Naive thymus-derived CD8-positive, alpha-beta T cell (primary cell): ENCODE measurements at places on chromosomes 4 and X.

GRCh38 chr4:40256329-40256728 is 59.5 kb downstream of the RHOH start:
- DNase-seq: no peak

DNA sequence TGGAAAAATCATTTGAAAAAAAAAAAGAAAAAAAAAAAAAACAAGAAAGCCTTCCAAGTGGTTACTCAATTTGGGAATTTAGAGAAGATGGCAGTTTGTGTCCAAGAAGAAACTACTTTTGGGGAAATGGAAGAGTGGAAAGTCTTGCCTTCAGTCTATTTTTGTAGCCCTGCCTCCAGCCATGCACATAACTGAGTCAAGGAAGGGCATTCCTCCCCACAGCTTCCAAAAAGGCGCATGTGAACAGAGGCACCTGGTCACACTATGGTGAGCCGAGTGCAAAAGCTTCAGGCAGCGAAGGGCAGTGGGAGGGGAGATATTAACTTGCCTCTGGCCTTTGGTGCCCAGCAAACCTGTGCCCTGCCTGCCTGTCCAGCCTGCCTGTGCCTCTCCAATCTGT is 163.7 kb downstream of the SMIM20 start:
- no peak for DNase-seq

- no peak for DNase-seq
These were observed 49.4 kb downstream of the UGT2B10 start for GRCh38 chr4:68865188-68865638.

GRCh38 chr4:20318001-20318908 is 66.5 kb downstream of the SLIT2 start:
- DNase-seq: no peak

GRCh38 chr4:53714236-53715140 is 123.2 kb upstream of the LNX1 start:
- DNase-seq: no peak

DNA sequence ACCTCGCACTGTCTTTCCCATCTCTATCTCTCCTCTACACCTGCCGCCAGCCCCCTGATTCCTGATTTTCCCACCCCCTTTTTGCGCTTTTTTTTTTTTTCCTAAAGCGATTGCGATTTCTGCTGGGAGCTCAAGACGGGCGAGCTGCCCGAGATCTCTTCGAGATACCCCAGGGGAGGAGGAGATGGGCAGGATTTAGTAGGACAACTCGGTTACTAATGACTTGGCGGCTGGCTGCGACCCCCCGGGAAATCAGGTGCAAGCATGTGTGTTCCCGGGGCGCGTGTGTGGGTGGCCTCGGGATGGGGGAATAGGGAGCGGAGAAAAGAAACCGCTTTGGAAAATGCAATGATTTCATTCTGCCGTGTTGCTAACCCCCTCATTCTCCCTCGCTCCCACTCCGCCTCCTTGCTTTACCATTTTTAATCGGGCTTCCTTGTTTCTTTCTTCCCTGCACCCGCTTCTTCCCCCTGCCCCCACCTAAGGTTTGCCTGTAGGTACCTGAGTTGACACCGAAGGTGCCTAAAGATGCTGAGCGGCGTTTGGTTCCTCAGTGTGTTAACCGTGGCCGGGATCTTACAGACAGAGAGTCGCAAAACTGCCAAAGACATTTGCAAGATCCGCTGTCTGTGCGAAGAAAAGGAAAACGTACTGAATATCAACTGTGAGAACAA is 4.4 kb downstream of the SLITRK2 start:
- no peak for DNase-seq

GRCh38 chr4:99507349-99507748 is 3.5 kb upstream of the C4orf17 start:
- DNase-seq: no peak

- DNase-seq: no peak
These were observed 5.3 kb downstream of the EDA2R start for GRCh38 chrX:66633541-66633940.

- DNase-seq: no peak
These were observed 29.2 kb downstream of the METAP1 start for GRCh38 chr4:99024481-99025275.

DNA sequence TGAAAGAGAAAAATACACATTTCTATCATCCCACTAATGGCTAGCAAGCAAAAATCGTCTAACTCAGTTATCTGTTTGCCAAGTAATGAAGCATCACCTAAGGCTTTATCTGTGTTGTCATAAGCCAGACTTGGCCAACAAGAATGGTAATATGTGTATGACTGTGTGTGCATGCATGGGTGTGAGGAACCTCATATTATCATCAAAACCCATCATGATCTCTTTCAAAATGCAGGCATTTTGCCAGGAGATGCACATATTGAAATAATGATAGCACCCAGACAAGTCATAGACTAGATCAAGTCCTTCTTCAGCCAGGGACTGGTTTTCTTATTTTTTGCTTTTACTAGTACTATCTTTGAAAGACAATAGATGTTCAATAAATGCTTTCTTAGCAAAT is 172.5 kb upstream of the FMR1 start:
- DNase-seq: no peak

- no peak for DNase-seq
These were observed 19.9 kb downstream of the ABCG2 start for GRCh38 chr4:88138561-88138960.

DNA sequence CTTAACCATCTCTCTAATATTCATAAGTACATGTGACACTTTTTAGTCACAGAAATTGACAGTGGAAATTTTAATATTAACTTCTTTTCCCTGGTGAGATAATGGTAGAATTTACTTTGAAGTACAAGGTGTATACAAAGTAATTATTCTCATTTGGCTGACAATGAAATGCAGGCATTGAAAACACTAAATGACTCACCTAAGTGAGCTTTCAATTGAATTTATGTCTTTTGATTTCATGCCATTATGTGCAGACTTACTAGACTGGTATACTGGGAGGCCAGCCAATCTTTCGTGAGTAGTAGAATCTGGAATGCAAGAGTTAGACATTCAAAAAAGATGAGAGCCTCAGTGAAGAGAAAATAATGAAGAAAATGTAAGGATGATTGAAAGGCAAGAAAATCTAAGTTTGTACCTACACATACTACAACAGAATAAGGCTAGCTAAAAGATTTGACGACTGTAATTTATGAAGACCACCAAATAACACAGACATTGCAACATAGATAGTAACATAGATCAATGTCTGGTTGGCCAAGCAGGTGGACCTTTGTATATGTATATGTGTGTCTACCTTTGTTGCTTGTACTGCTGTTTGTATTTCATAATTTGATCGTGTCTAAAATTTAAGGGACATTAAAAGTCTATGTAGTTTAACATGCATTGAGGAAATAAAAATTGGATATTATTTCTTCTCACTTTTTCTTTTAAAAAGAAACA is 459.7 kb downstream of the IL15 start:
- no peak for DNase-seq

- DNase-seq: no peak
These were observed 30.3 kb downstream of the KLF3 start for GRCh38 chr4:38694330-38694729.

- DNase-seq: no peak
These were observed 582 bp downstream of the NAA10 start for GRCh38 chrX:153934148-153934761.

GRCh38 chr4:17232566-17233253 is 279.2 kb downstream of the QDPR start:
- no peak for DNase-seq

GRCh38 chr4:182807346-182807745 is 109.8 kb downstream of the DCTD start:
- no peak for DNase-seq

DNA sequence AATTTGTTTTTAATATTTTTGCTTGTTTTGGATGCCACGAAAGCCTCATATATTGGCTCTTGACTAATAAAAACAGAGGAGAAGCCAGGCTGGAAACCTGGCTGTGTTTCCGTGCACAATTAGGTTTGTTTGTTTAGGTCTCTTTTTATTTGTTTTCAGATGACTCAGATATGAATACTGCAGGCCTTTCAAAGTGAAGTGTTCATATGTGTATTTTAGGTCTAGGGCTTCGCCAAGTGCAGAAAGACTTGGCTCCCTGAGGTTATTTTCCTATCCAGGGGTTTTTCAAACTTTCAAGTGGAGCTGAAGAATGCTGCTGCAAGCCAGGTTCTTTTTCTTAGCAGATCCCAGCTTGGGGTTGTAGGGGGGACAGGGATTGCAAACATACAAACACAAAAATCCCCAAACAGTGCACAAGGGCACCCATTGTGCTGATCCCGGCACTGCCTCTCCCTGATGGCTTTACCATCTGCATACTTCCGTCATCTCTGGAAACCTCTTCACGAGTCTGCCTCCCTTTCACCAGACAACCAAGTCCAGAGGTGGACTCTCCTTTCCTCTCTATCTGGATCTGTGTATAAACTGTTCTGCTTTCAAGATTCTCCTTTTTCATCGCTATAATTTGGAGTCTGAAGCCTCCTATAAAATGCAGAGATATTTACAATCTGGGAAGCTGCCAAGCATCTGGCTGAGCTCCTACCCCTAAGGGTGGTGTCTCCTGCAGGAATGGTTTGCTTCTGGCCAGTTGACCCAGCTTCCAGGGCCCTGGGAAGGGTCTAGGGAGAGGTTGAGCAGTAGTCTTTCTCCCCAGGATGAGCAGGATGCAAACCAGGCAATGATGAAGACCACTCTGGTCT is 108.6 kb downstream of the SMIM20 start:
- DNase-seq: no peak

DNA sequence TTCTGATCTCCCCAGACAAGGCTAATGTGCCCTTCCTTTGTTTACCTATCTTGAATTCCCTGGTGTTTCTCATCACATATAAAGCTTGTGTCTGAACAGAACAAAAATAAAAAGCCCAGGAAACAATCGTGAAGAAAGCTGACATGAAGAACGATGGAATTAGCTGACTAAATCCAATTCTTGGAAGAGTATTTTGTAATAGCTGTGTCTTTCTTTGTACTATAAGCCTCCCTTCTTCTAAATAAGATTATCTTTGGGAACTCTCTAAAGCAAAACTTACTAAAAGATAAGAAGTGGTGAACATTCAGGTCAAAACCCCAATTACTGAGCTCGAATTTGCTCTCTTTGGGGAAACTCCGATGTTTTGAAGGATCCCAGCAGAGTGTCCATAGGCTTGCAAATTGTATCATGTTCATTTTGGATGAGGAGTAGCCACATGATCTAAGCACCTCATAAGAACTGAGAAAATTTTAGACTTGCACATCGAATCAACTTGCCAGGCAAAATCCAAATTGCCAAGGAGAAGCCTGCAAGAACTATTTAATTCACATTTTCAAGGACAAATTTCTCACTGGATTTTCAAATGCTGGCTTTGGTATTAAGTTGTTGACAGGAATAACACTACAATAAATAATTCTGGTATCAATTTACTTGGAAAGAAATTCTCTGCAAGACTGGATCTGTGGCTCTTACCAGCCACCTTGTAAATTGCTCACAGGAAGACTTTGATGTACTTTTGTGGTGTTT is 106.2 kb downstream of the LNX1 start:
- DNase-seq: no peak

DNA sequence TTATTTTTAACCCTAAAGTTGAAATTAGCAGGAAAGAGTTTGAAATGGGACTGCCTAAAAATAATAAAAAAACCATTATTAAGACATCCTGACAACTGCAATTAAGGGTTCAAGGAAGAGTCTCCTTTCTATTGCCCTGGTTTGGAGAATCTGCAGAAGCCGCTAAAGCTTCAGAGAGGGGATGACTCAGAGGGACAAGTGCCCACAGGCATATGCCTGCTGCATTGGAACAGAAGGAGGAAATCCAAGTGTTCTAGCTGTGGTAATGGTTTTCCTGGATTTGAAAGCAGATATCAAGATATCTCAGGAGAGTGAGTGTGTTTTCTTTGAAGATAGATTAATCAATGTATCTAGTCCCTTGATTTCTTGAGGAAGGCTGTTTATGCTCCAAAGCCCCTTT is 235.1 kb upstream of the TAPT1 start:
- DNase-seq: no peak
